ENCODE measurements at places on chromosomes 2 and 18.

DNA sequence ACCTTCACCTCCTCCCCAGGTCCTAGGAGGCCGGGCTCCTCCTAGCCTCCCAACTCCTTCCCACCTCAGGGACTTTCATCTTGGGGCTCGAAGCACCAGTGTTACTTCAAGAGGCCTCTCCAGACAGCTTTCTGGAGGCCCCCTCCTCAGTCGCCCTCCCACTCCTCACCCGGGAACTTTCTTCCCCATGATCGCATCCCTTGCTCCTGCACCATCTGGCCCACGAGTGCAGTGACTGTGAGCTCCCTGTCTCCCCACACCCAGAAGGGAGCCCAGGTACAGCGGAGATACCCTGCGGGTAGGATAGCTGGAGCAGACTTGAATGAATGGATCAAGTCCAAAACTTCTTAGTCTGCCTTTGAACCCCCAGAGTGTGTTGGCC, 6.1 kb downstream of the ERFE start:
- no peak for DNase-seq

GRCh38 chr18:50494569-50494968, 65.3 kb upstream of the MAPK4 start:
- DNase-seq: no peak

- no peak for DNase-seq
These were observed 87.6 kb downstream of the ASXL3 start for GRCh38 chr18:33665641-33666040.

GRCh38 chr18:29321561-29321960, 1144.6 kb upstream of the CDH2 start:
- DNase-seq: no peak

- DNase-seq: no peak
These were observed 58.5 kb downstream of the ADD2 start for GRCh38 chr2:70709275-70710037.

DNA sequence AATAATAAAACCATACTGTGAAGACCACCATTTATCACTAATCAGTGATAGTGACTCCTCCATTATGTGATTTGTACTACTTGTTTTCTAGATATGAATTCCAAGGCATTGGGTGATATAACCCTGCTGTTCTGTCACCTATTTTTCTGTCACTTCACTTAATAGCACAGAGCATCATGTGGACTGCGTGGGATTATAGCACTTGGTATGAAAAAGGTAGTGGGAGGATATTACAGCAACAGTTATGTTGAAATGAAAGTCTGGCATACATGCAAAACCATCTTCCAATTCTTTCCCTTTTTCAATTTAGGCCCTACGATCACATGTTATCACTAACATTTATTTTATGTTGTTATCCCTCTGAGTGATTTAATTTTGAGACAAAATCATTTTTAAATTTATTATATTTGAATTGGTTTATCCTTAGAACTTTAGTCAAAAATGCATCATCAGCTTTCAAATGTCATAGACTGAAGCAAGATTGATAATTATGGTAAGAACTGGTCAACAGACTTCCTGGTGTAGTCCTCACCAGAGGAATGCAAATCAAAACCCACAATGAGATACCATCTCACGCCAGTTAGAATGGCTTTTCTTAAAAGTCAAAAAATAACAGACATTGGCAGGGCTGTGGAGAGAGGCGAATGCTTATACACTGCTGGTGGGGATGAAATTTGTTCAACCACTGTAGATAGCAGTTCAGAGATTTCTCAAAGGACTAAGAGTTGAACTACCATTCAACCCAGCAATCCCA, 242.6 kb downstream of the IKZF2 start:
- DNase-seq: no peak

DNA sequence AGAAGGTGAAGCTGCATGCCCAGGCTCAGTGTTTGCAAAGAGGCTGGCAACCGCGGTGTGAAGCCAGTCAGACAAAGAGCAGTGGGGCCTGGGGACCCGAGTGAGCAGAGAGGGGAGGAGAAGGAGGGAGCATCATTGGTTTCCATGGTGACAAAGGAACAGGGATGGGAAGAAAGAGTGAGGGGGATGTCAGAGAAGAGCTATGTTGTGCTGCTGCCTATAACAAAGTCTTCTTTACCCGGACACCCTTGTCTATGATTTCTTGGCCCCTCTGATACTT, 14.5 kb downstream of the TMEM247 start:
- DNase-seq: no peak

DNA sequence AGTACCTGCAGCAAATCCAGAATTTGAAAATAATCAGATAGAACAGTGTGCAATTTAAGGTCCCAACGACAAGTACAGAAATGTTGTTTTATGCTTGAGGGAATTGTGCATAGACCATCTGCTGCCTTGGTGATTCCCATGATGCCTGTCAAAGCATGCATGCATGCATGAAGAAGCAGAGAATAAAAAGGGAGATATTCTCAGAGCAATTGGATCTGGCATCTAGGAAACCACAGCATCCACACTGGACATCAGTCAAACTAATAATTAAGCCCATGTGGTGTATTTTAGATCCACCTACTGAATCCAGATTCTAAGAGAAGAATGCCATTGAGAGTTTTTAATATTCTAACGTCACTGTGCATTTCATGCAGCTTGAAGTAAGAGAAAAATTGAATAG, 361.2 kb downstream of the FSIP2 start:
- no peak for DNase-seq

DNA sequence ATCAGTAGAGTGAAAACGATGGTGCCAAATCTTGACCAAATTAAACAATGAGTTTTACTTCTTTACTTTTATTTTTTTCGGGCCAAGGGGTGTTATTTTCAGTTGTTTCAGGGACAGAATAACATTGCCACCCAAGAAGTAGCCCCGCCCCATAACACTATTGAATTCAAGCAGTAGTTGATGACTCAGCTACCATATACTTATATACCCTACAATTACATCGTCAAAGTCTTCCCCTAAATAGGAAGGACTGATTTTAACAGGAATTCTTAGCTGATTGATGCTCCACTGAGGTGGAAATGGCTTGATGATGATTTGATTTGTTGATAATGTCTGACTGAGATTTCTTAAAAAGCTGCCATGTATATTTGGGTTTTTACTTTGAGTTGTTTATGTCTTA, 24.7 kb downstream of the LYPD6B start:
- no peak for DNase-seq

GRCh38 chr18:58979615-58980014, 114.9 kb downstream of the ZNF532 start:
- no peak for DNase-seq

DNA sequence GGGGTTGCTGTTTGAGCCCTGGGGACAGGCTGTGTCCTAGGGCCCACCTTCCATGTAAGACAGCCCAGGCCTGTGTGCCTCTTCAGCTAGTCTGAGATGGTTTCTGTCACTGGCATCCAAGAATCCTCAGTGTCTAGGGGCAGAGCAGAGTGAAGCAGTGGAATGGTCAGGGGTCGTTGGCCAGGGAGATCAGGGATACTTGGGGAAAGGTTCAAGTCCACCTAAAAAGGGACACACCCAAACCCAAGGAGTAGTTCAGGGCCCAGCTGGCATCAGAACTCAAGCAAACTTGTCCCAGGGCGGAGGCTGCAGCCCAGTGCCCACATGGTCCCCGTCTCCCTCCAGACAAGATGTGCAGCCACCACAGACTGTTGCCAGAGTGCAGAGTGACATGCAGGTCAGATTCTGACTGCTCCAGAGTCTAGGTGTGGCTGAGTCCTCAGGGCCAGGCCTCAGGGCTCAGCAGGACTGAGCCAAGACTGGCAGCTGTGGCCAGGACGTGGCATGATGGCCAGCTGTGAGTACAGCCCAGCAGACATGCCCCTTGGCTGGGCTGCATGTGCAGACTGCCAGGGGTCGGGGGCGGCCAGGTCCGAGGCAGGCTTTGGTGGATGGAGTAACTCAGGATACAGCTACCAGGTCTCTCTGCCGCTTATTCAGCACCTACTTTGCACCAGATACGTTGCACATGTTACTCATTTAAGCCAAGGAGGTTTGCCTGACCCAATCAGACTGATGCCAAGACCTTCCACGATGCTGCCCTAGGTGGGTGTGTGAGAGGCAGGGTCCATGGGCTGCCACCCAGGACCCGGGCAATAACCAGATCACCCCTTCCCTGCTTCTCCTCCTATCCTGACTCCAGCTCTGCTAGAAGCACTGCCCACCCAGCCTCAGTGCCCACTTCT, 146.6 kb downstream of the SMAD7 start:
- DNase-seq: no peak

DNA sequence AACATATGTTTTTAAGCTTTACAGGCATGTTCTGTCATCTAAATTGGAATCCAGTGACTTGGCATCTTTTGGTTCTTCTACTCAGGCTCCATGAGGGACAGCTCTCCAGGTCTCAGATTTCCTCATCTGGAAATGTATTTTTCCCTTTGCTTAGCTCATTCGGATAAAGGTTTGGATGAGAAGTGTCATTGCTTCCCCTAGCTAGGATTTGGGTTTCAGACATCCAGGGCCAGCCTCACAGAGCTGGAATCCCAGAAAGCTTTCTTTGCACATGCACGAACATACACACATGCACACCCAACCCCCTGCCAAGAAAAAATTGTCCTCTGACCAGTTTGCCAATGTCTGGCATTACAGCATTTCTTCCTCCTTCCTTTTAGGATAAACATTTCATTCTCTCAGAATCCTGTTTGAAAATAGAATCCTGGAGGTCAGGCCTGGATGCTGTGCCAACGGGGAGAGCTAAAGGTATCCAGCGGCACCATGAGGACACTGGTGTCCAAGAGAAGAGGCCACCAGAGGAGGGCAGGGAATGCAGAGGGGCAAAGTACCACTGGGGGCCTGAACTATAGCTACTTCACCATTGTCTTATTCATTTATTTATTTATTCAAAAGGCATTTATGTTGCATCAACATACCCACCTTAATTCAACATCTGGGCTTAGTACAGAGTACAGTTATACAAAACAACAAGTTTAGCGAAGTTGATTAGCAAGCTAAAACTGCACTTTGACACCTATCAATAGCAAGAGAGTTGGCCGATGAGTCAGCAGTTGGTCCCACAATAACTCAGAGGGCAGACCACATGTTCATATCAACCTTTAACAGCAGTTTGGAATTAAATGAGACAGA, 97.9 kb upstream of the ATL2 start:
- DNase-seq: no peak
